NCI-H524 treated with DMSO at 0.1 percent for 48 hours (cell line): ENCODE measurements at places on chromosomes 3 and 15.

DNA sequence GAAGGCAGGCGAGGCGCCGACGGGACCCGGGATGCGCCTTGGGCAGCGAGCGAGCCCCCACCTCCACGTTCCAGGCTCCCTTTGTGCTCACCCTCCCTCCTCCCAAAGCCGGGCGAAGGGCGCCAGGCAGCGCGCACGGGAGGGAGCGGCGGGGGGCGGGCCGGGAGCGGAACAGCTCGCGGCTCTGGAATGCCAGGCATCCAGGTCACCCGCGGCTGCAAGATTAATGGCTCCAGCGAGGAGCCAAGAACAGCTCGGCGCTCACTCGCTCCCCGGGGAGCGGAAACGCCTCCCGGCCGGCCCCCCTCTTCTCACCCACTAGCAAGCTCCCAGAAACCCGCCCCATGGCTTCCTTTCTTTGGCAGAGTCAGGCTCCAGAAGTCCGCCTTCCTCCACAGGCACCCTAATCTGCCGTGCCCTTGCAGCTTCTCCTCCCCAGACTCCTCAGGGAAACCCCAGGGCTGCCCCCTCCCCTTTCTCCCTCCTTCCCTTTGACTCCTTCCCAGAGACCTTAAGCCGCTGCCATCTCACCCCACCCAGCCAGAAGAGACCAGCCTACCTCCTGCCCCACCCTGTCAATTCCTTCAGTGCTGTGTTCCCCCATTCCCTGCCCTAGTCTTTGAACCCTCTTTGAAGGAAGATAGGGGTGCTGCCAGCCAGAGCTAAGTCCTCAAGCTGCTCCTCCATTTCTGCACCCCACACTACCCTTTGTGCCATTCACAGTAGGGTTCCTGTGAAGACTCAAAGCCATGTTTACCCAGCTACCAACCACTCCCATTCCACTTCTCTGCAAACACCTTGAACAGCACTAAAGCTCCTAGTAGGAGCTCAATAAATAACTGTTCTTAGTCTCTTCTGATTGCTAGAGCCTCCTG, 9.9 kb downstream of the AMOTL2 start:
- no peak for DNase-seq

DNA sequence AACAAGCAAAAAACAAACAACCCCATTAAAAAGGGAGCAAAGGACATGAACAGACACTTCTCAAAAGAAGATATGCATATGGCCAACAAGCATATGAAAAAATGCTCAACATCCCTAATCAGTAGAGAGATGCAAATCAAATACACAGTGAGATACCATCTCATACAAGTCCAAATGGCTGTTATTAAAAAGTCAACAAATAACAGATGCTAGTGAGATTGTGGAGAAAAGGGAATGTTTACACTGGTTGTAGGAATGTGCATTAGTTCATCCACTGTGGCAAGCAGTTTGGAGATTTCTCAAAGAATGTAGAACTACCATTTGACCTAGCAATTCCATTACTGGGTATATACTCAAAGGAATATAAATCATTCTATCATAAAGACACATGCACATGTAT, 44.5 kb downstream of the RIOX2 start:
- DNase-seq: no peak

- DNase-seq: no peak
Measured at GRCh38 chr15:58839485-58839884, 68.4 kb downstream of the MINDY2 start.

GRCh38 chr3:101243285-101244211, 76.8 kb downstream of the IMPG2 start:
- DNase-seq: no peak

DNA sequence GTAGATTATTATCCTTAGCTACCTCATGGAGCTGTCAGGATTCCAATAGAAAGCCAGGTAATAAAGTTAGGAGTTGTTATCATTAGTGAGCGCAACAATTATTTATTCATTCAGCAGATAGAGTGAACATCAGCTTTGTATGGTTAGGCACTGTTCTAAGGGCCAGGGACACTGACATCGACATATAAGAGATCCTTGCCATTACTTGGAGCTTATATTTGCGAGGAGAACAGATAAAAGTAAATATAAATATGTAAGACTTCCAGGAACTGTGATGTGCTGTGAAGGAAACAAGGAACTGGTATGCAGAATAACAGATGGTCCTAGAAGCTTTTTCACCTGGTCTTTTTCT, 473 bp downstream of the LSM3 start:
- no peak for DNase-seq

- DNase-seq: no peak
Measured at GRCh38 chr3:25287291-25287884, 140.7 kb upstream of the RARB start.

DNA sequence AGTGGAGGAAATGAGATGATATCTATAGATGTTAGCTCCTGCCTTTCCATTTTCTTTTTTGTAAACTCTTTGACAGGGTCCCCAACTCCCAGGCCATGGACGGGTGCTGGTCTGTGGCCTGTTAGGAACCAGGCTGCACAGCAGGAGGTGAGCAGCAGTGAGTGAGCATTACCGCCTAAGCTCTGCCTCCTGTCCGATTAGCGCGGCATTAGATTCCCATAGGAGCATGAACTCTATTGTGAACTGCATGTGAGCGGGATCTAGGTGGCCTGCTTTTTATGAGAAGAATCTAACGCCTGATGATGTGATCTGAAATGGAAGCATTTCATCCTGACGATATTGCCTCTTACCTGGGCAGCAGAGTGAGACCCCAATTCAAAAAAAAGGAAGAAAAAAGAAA, 56.8 kb upstream of the CHD2 start:
- DNase-seq: no peak

DNA sequence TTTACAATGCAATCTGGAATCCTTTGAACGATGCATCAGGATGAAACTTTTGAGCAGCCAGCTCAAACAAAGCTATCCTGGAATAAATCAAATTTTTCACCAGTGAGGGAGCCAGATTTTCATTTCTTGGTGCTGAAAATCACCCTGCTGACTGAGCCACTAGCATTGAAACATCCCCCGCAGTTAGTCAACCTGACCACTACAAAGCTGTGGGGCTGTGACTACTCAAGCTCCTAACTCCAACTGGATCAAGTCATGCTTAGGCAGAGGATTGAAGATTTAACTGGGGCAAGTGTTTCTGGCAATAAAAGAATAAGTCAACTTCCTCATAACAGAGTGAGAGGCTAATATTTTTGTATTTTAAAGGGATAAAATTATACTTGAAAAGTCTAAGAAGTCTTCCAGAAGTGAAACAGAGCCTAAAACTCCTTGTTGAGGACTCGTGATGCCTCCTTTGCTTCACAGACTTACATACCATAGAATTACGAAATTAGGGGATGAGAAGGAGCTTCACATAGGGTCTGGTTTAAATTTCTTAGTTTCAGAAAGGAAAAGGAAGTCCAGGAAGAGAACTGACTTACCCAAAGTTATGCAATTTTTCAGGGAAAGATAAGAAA, 177.8 kb downstream of the SERPINI1 start:
- no peak for DNase-seq

DNA sequence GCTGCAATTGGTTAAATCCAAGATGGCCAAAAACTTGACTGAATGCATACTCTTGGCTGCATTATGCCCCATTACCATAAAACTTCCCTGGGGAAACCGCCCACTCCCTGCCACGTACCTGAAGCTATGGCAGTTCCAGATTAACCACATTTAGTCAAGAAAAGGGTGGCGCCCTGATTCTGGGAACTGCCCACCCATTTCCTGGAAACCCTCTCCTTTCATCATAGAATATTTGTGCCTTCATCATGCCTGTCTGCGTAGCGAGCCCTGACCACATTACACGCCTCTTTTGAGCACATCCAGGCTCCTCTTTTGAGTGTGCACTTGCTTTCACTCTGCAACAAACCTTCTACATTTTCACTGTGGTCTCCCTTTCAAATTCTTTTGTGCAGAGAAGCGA, 5.2 kb downstream of the LINS1 start:
- no peak for DNase-seq
